Central memory CD8-positive, alpha-beta T cell (primary cell): ENCODE measurements at places on chromosomes 4 and X.

- no peak for DNase-seq
These were observed 13.2 kb downstream of the ATP8A1 start for GRCh38 chr4:42643685-42644084.

- DNase-seq = no peak
These were observed 61.5 kb downstream of the TMEM131L start for GRCh38 chr4:153527690-153528089.

GRCh38 chrX:153416781-153417450, 5.6 kb downstream of the ZFP92 start:
- DNase-seq = no peak

- DNase-seq = no peak
These were observed 114.4 kb downstream of the MSN start for GRCh38 chrX:65781845-65782244.

- no peak for DNase-seq
These were observed 145.5 kb upstream of the PDHA2 start for GRCh38 chr4:95694411-95694810.

DNA sequence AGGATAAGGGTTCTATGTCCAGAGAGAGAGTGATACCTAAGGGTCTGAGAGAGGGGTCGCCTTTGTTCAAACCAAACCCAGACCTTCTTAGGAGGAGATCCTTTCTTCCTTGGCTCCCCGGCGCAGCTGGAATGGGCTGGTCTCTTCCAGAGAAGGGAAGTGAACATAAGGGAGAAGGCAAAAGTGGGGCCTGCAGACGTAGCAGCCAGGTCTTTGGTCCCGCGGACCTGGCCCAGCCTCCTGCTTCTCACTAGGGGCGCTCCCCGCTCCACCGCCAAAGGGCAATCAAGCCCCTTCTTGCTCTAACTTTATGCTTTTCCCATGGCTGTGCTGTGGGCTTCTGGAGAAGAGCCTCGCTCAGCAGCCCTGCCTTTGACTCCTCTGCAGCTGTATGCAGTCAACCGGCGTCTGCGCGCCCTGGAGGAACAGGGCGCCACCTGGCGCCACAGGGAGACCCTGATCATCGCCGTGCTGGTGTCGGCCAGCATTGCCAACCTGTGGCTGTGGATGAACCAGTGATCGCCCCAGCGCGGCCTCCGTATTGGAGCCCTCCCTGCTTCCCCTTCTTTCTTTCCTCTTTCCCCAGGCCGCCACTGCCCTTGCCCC, 6.5 kb downstream of the FATE1 start:
- DNase-seq = no peak

GRCh38 chr4:26050671-26051070, 136.7 kb downstream of the SMIM20 start:
- no peak for DNase-seq

DNA sequence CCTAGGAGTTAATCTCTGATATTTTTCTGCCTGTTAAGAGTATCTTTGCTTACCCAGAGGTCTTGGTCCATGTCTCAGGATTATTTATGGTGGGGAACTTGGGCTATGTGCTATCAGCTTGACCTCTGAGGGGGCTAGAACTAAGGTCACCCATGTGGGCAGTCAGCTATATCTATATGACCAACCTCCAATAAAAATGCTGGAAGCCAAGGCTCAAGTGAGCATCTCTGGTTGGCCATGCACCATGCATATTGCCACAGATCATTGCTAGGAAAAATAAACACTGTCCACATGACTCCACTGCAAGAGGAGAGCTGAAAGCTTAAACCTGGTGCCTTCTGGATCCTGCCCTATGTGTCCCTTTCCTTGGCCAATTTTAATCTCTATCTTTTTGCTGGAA, 196.5 kb upstream of the SLC7A11 start:
- no peak for DNase-seq

GRCh38 chrX:79107891-79108718, 36.4 kb upstream of the GPR174 start:
- DNase-seq = no peak

GRCh38 chrX:73758250-73758649, 195.3 kb downstream of the CHIC1 start:
- no peak for DNase-seq

DNA sequence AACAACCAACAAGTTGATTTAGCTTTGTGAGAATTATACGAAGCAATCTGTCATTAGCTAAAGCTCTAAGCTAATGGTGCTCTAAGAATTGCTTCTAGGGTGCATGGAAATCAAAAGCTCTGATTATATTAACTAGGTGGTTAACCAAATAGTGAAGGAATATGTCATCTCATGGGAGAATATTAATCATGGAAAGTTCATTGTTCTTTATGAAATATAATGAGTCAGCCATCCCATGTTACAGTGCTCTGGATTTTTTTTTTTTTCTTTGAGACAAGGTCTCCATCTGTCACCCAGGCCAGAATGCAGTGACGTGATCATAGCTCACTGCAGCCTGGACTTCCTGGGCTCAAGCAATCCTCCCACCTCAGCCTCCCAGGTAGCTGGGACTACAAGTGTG, 10.5 kb downstream of the DCAF8L2 start:
- DNase-seq = no peak

DNA sequence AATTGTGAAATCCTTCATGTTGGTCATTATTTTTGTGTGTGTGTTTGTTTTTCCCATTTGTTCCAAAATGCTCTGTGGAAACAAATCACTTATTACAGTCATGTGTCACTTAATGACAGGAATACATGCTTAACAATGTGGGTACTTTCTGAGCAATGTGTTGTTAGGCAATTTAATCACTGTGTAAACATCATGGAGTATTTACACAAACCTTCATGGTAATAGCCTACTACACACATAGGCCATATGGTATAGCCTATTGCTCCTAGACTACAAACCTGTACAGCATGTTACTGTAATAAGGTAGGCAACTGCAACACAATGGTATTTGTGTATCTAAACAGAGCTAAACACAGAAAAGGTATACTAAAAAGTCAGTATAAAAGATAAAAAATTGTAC, 388.9 kb upstream of the PPP1R2C start:
- DNase-seq = no peak

- DNase-seq = no peak
These were observed 247.4 kb downstream of the ADGRA3 start for GRCh38 chr4:22268350-22269025.

GRCh38 chr4:140096483-140096861, 57.5 kb downstream of the MAML3 start:
- no peak for DNase-seq

DNA sequence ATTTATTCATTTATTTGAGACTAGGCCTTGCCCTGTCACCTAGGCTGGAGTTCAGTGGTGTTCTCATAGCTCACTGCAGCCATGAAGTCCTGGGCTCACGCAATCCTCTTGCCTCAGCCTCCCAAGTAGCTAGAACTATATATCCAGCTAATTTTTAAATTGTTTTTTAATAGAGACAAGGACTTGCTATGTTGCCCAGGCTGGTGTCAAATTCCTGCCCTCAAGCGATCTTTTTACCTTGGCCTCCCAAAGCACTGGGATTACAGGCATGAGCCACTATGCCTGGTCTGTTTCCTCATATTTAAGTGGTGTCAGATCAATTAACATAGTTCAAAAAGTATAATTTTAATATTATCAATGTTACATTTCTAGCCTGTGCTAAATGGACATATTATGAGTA, 68.5 kb downstream of the AFF1 start:
- no peak for DNase-seq

GRCh38 chrX:21873063-21873775, 17.4 kb downstream of the YY2 start:
- DNase-seq = no peak

DNA sequence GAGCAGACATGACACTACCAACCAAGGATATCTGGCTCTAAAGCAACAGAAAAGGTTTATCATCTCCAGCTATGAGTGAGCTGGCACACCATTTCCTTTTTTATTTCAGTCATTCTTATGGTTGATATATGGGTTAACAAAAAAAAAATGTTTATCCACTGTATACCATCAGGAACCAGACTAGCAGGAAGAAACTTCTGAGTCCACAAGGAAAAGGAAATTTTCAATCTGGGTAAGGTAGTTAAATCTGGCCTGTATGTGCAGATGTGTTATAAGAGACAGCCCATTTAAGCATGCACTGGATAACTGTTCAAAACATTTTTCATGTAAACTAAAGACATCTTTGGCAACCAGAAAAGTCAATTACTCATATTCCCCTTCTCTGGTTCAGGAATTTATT, 35.0 kb downstream of the AMMECR1 start:
- DNase-seq = no peak

- DNase-seq = no peak
These were observed 21.4 kb downstream of the HMX1 start for GRCh38 chr4:8850074-8850829.

DNA sequence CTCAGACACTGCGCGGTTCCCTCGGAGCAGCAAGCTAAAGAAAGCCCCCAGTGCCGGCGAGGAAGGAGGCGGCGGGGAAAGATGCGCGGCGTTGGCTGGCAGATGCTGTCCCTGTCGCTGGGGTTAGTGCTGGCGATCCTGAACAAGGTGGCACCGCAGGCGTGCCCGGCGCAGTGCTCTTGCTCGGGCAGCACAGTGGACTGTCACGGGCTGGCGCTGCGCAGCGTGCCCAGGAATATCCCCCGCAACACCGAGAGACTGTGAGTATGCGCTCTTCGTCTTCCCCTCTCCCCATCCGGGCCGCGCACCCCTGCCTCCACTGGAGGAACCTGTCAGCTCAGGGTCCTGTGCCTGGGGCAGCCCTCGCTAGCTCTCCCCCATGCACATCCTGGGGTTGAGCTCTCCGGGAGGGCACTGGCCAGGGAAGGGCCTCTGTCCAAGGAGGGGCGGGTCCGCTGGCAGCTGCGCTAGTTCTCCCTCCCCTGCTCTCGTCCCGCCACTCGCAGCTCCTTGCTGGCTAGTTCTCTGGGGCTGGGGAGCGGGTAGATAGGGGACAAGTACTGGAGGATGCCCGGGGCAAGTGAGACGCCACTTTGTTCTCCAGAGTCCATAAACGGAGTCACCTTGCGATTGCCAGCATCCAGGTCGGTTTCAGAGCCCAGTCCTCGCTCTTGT, 2.2 kb downstream of the SLIT2 start:
- no peak for DNase-seq

DNA sequence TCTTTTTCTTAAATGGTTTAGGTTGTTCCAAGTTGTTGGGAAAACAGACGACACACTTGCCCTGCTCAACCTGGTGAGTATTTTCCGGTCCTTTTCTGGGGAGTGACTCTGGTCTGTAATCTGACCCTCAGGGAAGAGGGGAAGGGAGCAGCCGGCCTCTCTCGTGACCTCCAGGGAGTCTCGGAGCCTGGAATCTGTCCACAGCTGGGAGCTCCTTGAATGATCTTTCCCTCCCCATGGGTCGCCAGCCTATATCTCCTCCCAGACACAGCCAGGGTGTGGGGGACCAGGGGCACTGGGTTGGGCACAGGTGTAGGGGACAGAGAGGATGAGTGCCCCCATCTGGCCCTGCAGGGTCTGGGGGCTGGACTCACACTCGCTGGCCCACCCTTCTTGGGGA, 18.9 kb downstream of the TMEM175 start:
- no peak for DNase-seq

DNA sequence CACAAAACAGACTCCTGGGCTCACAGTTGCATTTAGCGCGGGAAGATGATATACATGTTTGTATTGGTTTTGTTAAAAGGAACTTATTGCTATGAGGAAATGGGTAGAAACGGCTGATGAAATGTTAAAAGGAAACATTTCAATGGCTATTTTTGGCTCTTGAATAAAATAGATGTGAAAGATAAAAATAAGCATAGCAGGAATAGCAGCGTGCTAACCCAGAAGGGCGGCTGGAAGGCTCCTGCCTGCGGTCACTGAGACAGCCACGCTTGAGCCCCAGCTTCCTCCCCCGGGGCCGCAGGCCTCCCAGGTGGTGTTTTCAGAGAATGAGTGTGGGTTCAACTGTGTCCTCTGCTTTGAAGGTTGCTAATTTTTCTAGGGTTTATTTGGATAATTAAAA, 35.0 kb upstream of the CLCN4 start:
- no peak for DNase-seq

GRCh38 chr4:96164814-96165351, 325.0 kb downstream of the PDHA2 start:
- no peak for DNase-seq

GRCh38 chr4:176838601-176839433, 46.1 kb upstream of the VEGFC start:
- DNase-seq = no peak

GRCh38 chr4:80156410-80156809, 40.9 kb upstream of the PRDM8 start:
- DNase-seq = no peak

DNA sequence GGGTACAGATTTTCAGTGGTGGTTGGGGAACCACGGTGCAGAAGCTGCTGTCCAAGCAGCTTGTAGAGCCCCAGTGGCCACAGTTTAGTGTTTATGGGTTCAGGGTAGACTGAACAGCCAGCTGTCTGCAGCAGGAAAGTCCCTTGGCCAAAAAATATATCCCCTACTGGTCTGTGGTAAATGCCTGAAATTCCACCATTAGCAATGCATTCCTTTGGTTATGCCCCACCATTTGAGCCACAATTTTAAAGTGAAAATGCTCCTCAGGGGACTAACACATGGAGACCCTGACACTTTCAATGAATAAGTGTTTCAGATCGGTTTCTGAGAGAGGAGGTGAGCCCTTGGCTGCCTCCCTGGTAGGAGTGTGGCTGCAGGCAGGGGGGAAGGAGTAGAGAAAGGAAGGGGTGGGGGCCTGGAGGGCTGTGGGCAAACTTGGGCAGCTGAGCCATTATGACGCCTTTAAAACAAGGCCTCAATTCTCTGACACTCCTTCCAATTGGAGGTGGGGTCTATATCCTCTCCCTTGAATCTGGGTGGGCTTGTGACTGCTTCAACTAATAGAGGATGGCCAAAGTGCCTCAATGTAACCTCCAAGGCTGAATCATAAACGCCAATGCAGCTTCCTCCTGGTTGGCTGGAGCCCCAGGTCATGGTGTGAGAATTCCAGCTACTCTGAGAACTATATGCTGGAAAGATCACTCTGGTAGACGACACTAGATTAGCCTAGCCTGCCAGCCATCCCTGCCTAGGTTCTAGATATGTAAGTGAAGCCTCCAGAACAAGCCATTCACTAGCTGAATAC, 75.8 kb upstream of the ATP6AP2 start:
- no peak for DNase-seq

GRCh38 chr4:163048447-163048846, 118.2 kb downstream of the NAF1 start:
- no peak for DNase-seq

DNA sequence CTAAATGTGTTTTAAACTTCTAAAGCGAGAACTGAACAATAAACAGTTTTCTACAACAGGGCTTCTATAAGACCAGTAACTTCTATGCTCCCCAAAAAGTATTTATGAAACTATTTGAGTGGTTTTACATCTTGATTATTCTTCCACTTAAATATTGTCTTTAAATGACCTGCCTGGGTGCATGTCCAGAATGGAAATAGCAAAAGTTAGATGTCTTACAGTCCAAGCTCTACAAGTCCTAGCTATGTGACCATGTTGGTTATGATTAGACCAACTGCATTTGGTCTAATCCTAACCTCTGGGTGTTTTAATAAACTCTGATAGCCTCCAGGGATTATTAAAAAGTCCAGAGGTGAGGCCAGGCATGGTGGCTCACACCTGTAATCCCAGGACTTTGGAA, 79.0 kb upstream of the ATXN3L start:
- DNase-seq = no peak
